SHP77 (cell line): ENCODE measurements at places on chromosomes 5 and 9.

GRCh38 chr5:74493411-74493810, 147.1 kb downstream of the ENC1 start:
- DNase-seq, result no peak

DNA sequence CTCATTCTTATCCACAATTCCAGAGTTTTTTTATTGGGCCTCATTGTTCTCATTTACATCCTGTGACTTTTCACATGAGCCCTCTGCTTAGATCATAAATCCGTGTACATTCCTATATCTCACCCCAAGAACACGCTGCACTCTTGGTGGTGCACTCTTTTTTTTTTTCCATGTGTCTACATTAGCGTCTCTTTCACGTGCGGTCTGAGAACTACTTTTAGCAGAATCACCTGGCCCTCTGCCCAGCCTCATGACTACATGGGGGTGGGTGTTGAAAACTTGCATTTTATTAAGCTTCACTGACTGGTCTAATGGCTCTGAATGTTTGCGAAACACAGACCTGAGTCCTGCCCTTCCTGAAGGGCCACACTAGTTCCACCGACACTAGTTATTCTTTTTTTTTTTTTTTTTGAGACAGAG, 18.6 kb downstream of the C9orf57 start:
- no peak for DNase-seq

DNA sequence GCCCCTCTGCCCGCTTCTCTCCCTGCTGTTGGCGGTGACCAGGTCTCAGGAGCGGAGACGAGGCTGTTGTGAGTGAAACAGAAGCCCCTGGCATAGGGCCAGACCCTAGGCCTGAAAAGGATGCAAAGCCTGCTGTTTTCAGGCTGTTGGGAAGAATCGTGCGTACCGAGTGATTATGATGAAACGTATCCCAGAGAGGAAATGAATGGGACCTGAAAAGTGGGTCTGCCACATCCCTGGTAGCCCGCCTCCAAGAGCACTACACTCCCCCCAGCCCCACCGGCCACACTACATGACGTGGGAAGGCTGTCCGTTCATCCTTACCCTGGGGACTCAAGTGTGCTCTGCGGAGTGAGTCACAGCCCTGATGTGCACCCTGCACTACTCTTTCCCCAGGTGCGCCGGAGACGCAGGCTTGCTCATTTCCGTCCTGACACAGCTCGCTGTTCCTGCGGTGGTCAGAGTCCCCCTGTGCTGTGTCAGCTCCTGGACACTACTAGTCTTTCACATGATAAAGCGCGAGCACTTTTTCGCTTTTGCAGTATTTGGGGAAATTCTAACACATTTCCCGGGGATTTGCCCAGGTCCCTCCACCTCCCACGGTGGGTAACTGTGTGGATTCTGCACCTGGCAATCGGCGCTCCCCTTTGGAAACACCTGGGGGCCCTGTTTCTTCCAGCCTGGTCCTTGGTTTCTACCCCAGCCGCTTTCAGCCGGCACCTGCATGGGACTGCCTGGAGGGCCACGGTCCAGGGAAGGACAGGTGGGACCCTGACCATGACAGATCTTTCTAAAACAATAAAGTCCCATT, 91.5 kb downstream of the ANKRD33B start:
- DNase-seq, result peak; percentile 84

DNA sequence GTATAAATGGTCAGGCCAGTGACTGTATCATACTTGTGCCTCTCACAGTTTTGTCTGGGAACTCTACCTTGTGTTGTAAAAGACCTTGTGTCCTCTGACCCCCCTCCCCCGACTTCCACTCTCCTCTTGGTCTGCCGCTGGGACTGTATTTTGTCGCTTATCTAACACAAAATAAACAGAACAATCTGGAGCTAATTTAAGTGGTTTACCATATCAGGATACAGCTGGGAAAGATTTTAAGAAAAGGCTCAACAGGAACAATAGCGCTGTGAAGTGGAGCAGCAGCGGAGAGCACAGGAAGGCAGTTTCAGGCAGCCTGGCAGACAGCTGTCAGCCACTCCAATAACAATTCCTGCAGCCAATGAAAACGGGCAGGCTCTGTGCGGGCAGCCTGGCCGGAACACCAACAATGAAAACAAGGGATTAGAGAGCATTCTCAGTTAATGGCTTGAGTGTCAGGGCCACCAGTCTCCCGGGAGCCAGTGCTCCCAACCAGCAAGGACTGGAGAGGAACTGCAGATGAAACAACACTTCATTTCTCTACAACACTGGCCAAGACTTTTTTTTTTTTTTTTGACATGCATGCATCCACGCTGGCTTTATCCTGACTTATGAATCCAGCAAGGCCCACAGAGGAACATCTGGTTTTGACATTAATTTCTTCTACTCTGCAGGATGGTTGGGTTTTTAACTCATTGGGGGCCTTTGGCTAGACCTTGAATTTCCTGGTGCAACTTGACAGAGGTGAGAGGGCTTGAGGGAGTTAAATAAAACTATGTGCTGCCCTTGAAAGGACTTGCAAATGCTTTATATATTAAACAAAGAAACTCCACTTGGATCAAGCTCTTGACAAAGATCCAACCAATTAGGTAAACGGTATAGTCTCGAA, 76.7 kb downstream of the ARSB start:
- DNase-seq, result peak; percentile 75

GRCh38 chr5:180464603-180464970, 29.6 kb upstream of the CNOT6 start:
- DNase-seq, result no peak

- DNase-seq, result no peak
Measured at GRCh38 chr5:32975656-32976375, 264.7 kb downstream of the NPR3 start.

DNA sequence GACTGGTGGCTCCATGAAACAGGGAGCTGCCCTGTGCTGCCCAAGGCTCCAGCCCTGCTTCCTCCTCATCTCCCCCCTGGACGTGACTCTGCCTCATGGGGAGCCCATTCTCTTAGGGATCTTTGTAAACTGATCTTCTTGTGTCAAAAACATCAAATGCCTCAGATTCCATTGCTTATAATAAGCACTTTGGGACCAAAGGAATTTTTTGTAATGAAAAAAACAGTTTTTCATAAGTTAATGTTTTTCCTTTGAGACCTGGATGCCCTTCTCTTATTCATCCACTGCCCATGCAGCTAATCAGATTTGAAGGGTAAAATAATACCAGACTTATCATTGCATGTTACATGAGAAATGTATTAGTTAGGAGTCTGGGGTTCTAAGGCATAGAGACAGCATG, 41.7 kb downstream of the PALM2AKAP2 start:
- DNase-seq, result no peak

- no peak for DNase-seq
Measured at GRCh38 chr5:95114305-95114704, 170.6 kb downstream of the MCTP1 start.

GRCh38 chr9:134062461-134063087, 5.3 kb downstream of the BRD3 start:
- no peak for DNase-seq

- no peak for DNase-seq
Measured at GRCh38 chr5:172769616-172770373, 1.2 kb downstream of the DUSP1 start.

DNA sequence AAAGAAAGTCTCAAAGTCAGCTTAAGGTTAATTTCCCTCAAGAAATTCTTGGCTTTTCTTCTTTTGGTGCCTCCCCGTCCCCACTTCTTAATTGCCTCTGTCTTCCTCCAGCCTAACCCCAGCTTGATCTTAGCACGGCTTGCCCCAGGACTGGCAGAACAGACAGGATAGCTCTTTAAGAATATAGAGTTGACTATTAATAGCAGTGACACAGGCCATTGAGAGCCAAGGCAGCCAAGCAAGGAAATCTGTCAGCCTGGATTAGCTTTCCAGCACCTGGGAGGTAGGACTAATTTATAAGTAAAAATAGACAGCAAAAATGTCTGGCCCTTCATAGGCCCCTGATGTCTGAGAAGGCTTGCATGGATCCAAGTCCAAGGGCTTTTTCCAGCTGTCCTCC, 384.6 kb upstream of the SLC30A5 start:
- DNase-seq, result no peak

- no peak for DNase-seq
Measured at GRCh38 chr5:149680810-149681221, 49.3 kb upstream of the PPARGC1B start.

DNA sequence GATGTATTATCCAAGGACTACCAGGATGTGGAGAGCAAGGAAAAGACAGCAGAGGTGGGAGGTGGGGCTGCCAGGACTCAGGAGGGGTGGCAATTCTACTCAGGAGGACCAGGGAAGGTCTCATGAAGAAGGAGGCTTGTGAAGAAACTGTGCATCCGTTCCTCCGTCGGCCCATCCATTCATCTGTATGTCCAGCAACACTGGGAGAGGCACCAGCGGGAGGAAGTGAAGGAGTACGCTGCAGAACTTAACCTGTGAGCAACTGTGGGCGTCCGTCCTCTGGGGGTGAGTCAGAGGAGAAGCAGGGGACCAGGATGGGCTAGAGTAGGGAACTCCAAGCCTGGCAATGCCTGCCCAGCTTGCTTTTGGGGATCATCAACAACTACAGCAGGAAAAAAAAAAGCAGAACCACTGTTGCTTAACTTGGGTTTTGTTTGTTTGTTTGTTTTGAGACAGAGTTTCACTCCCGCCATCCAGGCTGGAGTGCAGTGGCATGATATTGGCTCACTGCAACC, 47.3 kb upstream of the NEURL1B start:
- DNase-seq, result no peak

- DNase-seq, result no peak
Measured at GRCh38 chr9:38256461-38256860, 136.0 kb upstream of the ALDH1B1 start.

- peak; percentile 81 for DNase-seq
Measured at GRCh38 chr5:59036274-59036961, 453.5 kb downstream of the RAB3C start.

- no peak for DNase-seq
Measured at GRCh38 chr9:13186091-13186490, 93.4 kb downstream of the MPDZ start.

DNA sequence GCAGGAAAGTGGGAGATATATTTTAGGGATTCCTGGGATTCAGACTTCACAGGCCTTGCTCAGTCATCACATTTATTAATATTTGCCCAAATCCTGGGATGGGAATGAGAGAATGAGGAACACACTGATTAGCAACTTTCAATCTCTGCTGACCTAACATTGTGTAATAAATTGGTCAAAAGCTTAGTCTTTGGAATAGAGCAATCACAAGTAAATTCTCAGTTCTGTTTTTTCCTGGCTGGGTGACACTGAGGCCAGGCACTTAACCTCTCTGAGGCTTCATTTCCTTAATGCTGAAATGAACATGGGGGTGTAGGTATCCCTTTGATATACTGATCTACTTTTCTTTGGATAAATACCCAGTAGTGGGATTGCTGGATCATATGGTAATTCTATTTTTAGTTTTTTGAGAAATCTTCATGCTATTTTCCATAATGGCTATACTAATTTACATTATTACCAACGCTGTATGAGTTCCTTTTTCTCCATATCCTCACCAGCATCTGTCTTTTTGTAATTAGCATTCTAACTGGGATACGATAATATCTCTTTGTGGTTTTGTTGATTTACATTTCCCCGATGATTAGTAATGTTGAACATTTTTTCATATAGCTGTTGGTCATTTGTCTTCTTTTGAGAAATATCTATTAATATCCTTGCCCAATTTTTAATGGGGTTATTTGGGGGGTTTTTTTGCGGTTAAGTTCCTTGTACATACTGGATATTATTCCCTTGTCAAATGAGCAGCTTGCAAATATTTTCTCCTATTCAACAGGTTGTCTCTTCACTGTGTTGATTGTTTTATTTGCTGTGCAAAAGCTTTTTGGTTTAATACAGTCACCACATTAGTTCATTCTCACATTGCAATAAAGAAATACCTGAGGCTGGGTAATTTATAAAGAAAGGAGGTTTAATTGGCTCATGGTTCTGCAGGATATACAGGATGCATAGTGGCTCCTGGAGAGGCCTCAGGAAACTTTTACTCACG, 36.8 kb upstream of the NIPBL start:
- DNase-seq, result no peak

- no peak for DNase-seq
Measured at GRCh38 chr9:4640027-4640426, 22.1 kb upstream of the PLPP6 start.

- DNase-seq, result no peak
Measured at GRCh38 chr5:23627976-23628375, 120.6 kb downstream of the PRDM9 start.

- DNase-seq, result no peak
Measured at GRCh38 chr5:79081779-79082178, 12.2 kb downstream of the BHMT2 start.

GRCh38 chr9:134660407-134660806, 18.8 kb downstream of the COL5A1 start:
- no peak for DNase-seq

GRCh38 chr5:168528521-168529373, at the start of gene FBLL1:
Gene FBLL1, plus strand, starts transcription at chr5:168529305. Its CDS starts 200 bp downstream, at chr5:168529505.
- no peak for DNase-seq

- DNase-seq, result no peak
Measured at GRCh38 chr9:79524266-79524665, 47.5 kb upstream of the TLE4 start.

DNA sequence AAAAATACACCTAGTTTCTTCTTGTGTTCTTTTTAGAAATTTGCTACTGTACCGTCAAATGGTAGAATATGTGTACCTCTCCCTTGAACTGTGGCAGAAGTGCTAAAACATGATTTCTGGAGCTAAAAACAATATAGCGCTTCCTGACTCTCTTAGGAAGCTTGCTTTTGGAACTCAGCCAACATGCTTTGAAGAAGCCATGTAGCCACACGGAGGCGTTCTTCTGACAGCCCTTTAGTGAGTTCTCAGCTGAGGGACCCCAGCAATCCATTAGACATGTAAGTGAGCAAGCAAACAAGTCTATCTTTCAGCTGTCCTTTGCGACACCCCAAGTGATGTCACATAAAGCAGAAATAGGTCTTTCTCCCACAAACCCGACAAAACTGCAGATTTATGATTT, 917.0 kb downstream of the CDH9 start:
- peak; percentile 82 for DNase-seq

DNA sequence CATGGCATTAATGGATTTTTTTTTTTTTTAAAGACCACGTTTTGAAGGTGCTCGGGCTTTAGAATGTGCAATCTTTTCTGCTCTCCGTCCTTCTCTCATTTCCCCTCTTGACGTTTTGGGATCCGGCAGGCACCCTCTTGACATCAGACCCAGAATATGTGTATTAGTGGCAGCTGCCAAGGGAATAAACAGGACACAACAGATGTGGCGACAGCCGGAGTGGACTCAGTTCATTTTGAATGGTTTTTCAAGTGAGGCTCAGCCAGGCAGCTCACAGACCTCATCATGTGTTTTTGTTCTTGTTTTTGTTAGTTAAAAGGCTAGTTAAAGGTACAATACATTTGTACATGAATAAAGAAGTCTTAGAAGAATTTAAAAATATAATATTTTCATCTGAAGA, 365.0 kb upstream of the SEMA6A start:
- DNase-seq, result no peak
